ENCODE measurements at places on chromosomes 12 and 14.

DNA sequence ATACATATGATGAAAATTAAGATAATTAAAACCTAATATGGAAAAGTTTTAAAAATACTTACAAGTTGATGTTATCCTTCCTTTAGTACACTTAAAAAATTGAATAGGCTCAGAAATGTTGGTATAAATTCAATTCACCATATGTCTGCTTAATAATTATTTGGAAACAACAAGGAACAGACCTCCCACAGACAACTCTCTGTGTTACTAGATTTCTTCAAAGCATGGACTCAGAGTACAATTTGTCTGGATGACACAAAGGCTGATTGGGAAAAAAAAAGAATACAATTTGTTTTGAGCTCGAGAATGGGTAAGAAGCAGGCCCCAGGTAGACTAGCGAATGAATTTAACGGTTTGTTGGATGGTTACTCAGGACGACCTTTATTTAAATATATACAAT lies 48.9 kb upstream of the BTG1 start:
- DNase-seq: no peak

DNA sequence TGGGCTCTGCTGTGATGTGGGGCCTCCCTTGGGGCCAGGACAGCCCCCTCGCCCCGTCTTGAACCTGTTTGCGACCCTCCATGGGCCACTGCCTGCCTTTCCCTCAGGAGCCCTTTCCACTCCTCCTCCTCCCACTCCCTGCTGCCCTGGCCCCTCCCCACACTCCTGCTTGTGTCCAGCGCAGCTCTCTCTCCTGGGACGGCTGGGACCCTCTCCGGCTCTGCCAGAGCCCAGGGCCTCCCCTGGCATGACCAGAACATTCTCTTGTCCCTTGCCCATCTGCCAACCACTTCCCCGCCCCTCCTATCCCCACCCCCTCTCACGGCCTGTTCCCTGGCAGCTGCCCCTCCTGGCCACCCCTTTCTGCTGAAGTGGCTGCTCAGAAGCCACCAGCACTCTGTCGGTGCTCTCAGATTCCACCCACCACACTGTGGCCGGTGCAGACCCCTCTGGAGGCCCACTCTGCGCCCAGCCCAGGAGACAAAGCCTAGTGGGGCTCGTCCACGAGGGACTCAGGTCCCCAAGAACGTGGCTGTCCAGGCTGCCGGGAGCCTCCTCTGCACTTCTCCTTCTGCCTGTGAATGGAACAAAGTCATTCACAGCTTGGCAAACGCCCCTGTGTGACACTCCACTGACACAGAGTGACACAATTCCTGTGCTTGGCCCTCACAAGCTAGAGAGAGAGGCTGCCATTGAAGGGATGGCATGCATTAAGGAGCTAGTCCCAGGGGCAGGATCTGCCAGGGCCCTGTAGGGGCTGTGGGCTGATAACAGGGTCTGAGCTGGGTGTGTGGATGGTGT lies 1.4 kb downstream of the ASPG start:
- no peak for DNase-seq

DNA sequence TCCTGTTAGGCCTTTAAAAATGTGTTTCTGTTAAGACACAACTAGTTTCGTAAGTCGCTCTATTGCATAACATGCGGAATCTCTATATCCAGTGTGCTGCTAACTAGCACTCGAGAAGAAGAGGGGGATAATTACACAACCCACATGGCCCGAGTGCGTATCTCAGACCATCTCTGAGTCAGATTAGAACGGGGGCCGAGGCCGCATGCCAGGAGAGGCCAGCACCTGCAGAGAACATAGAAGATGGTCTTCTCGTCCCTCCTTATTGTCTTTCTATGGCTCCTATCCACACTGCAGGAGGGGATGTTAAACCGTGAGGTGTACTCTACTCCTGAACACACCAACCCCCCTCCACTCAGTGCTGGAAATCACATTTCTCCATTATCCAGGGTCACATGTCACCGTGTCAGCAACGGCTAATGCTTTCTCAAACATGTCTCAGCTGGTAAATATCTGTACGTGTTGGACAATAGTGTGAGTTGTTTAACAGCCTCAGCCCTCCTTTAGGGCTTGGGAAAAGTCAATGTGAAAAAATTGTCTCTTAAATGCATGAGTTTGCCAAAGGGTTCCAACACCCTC lies 56.3 kb downstream of the CCDC88C start:
- no peak for DNase-seq

GRCh38 chr12:21296751-21297406 lies 37.8 kb downstream of the SLCO1A2 start:
- no peak for DNase-seq

DNA sequence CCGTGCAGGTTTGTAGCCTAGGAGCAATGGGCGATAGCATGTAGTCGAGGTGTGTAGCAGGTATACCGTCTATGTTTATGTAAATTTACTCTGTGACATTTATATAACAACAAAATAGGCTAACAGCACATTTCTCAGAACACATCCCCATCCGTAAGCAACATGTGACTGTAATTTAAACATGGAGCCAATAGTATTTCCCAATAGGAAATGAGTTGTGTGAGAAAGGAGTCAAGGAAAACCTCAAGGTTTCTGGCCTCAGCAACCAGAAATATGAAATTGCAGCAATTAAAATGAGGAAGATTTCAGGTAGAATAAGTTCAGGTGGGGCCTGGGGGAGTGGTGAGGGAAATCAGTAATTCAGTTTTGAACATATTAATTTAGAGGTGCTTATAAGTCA lies 136.0 kb downstream of the MSRB3 start:
- DNase-seq: no peak
